Left colon (tissue), 2 donors: ENCODE measurements at places on chromosomes 1 and 21. TPM values are rescaled to one million over a fixed set of nuclear protein-coding genes. Genes with fewer than 3 reads are reported as not detected.

APH1A gene
- total RNA-seq = 194 TPM

AUNIP gene
- total RNA-seq = not detected

KRTAP23-1 gene
- not detected for total RNA-seq

ADGRL4 gene
- total RNA-seq = 2.7 TPM

TESK2 gene
- 8.4 TPM for total RNA-seq

SPRR1A gene
- not detected for total RNA-seq

DNA sequence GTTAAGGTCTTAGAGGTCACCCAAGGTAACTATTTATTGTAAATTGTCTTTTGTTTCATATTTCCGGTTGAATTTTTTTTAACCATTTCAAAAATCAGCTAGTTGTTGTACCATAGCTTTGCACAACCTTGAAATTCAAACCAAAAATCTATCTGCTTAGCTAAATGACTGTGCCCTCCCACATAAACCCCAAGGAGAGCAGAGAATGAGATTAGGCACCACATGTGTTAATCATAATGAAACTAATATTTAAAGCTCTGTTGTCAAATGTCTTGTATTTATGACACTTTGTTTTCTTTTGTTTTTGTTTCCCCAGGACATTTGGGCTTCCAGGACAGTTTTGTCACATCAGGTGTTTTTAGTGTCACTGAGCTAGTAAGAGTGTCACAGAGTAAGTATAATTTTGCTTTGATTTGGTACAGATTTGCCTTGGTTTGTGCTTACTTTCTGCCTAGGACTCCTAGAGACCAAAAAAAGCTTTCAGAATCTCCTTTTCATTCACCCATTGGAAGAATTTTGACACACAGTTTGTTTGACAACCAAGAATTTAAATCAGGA lies 249.9 kb downstream of the NFIA start:
- DNase-seq = no peak

DNA sequence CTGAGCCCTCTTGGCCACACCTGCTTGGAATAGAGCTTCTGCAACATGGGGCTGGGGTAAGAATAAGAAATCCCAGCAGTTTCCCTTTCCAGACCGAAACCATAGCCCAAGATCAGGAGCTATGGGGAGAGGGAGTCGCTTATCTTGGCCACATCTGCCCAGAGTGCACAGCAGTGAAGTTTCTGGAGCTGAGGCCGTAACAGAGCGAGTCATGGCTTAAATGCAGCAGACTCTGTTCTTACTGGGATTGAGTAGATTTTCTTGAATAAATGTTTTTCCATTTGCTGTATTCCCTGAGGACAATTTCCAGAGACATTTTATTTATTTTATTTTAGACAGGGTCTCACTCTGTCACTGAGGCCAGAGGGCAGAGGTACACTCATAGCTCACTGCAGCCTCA lies 33.5 kb downstream of the CFAP57 start:
- DNase-seq = no peak

- DNase-seq = no peak
Observed at GRCh38 chr1:167791281-167792187, 69.8 kb downstream of the MPZL1 start.

DNA sequence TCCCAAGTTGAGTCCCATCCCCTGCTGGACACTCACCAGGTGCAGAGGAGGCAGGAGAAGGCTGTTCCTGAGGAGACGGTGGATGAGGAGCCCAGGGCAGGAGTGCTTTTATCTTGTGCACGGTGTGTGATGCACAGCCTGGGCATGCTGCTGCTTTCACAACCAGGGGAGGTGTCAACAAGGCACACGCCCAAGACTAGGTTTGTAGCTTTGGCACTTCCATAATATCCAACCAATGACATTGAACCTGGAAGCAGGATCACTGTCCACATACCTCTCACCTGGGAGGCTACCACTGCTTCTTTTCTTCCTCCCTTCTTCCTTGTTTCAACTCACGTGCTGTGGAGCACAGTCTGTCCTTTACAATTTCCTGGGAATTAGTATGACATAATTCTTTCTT lies at the start of gene LCE3D:
LCE3D (minus strand) TSS at position 84 of the 400 bp plus-strand sequence. CDS start 580 bp downstream, outside the sequence.
- no peak for DNase-seq

DNA sequence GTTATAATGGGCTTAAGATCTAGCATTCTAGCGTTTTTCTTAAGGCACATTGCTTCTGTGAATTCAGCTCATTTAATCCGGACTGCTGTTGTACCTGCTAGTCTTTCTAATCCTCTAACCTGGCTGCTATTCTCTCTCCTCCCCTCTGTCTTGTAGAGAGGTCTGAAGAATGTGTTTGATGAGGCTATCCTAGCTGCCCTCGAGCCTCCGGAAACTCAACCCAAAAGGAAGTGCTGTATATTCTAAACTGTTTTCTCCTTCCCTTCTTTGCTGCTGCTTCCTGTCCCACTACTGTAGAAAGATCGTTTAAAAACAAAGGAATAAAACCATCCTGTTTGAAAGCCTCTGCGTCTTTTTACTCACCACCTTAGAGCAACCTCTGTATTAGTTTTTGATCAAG lies 37.3 kb downstream of the CDC42 start:
- no peak for DNase-seq
